Right ventricle myocardium inferior (tissue), 1 donor: ENCODE measurements at places on chromosomes 7 and 10.

DNA sequence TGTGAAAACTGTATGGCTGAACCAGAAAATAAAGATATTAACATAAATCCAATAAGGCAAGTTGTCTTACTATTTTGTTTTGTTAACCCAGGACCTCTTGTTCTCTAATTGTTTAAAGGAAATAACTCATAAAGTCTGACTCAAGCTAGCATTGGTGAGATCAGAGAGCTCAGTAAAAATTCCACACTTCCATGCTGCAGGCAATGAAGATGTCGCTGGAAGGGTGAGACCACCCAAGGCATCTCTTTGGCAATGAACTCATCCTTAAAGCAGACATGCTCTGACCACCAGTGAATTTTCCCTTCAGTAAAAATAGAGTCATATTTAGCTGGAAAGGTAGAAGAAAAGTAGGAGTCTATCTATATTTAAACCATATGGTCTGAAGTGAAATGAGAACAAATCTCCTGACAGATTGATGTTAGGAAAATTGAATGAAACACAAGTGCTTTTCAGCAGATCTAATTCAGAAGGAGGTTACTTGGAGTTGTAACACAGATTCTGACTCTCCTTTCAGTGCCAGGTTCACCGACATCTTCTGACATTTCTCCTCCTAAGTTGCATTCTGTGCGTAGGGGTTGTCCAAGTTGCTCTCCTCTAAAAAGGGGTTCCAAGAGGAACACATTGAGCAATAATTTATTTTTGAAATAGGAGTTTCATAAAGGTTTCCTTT lies 32.8 kb upstream of the VIPR2 start:
- no peak for DNase-seq

- DNase-seq = no peak
Observed at GRCh38 chr7:28815369-28815927, 142.7 kb downstream of the TRIL start.

- DNase-seq = no peak
Observed at GRCh38 chr7:73822319-73823173, 8.2 kb upstream of the CLDN4 start.

GRCh38 chr7:113824117-113824823 lies 94.5 kb downstream of the PPP1R3A start:
- DNase-seq = no peak

DNA sequence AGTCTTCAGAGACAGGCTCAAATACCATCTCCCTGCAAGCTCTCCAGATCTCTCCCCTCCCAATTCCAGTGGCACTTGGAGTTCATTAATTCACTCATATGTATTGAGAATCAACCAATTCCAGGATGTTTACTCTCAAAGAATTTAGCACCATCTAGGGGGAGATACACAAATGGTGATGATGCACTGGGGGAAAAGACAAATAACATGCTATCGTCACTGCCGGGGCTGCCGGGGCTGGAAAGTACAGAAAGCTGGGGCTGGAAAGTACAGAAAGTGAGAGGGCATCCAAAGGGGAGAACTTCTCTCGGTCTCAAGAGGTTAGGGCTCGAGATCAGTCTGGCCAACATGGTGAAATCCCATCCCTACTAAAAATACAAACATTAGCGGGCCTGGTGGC lies 118.7 kb downstream of the MKX start:
- DNase-seq = no peak

- DNase-seq = no peak
Observed at GRCh38 chr10:22816298-22816653, 101.9 kb upstream of the PIP4K2A start.

GRCh38 chr7:36153571-36154097 lies 580 bp downstream of the EEPD1 start:
- peak; percentile 86 for DNase-seq

- DNase-seq = peak; percentile 37
Observed at GRCh38 chr7:158273138-158273651, 314.4 kb downstream of the PTPRN2 start.

DNA sequence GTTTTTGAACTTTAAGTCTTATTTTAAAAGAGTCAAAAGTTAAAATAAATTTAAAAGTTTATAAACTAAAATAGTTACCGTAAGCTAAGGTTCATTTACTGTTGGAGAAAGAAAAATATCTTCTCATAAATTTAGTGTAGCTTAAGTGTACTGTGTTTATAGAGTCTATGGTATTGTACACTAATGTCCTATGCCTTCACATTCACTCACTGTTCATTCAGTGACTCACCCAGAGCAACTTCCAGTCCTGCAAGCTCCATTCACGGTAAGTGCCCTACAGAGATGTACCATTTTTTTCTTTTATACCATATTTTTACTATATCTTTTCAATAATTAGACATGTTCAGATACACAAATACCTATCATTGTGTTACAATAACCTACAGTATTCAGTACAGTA lies 97.6 kb downstream of the PTN start:
- no peak for DNase-seq

GRCh38 chr10:109696462-109696861 lies 226.8 kb downstream of the XPNPEP1 start:
- DNase-seq = no peak

GRCh38 chr7:24334627-24335026 lies 50.6 kb downstream of the NPY start:
- DNase-seq = no peak

DNA sequence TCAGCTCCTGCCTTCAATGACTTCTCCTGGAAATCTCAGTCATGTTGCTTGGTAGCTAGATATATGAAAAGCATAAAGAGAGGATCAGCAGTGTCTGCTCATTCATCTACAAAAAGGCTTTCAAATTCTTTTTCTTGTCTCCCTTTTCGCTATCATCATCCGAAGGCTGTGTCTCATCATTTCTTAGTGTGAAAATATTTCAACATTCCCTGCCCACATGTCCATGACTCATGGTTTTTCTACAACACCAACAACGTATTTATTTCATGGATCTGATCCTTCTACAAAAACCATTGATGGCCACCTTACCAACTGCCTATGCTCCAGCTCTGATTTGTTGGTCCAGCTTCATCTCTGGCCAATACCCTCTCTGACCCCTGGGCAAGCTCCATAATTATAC lies 472.5 kb upstream of the GHITM start:
- DNase-seq = no peak

DNA sequence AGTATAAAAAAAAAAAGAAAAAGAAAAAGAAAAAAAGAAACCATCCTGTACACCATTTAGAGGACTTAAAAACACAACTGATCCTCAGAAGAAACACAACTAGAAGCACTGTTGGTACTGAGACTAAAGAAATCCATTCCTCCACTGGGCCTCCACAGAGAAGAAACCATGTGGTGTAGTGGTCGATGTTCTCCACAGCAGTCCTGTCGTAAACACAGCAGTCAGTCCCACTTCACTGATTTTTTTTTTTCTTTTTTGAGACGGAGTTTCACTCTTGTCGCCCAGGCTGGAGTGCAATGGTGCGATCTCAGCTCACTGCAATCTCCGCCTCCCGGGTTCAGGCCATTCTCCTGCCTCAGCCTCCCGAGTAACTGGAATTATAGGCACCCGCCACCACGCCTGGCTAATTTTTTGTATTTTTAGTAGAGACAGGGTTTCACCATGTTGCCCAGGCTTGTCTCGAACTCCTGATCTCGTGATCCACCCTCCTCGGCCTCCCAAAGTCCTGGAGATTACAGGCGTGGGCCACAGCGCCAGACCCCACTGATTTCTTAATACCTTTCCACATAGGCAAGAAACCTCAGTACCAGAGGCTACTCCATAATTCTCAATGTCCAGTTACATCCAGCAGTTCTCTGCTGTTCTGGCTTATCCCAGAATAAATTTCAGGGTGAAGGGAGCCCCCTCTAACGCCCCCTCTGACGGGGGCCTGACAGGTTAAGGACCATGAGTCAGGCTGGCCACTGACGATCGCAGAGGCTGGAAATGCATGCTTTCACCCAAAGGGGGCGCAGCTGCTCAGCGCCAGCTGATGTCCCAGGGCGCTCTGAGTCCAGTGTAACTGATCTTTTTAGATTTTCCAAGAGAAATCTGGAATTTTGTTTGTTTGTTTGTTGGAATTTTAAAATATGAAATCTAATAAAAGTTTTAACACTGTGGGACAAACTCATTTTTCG lies 24.8 kb upstream of the FFAR4 start:
- no peak for DNase-seq

- no peak for DNase-seq
Observed at GRCh38 chr10:72109636-72110157, 21.3 kb upstream of the SPOCK2 start.

- no peak for DNase-seq
Observed at GRCh38 chr10:84715911-84716310, 387.5 kb downstream of the CCSER2 start.

DNA sequence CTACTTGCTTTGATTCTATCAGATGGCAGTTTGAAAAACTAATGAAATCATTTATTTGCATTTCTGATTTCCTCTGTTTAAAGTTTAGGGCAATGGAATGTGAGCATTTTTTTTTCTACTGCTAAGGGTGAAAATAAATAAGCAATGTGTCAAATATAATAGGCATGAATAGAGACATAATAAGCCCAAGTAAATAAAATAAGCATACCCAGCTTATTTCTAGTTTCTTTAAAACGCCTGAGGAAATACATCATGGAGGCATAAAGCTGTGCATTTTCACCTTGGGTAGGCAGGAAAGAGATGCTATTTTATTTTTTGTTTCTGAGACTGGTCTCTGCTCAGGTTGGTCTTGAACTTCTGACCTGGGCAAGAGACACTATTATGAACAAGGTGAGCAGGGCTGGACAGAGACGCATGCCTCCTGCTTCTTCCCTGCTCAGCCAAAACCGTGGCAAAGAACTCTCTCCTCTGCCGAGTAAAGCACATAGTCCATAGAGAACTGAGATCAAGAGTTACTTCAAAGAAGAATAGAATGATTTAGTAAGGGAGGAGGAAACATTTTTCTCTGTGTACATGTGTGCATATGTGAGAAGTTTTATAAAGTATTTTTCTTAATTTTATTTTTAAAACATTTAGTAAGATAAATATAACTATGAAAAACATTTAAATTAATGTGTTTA lies 138.1 kb downstream of the GNAI1 start:
- no peak for DNase-seq

DNA sequence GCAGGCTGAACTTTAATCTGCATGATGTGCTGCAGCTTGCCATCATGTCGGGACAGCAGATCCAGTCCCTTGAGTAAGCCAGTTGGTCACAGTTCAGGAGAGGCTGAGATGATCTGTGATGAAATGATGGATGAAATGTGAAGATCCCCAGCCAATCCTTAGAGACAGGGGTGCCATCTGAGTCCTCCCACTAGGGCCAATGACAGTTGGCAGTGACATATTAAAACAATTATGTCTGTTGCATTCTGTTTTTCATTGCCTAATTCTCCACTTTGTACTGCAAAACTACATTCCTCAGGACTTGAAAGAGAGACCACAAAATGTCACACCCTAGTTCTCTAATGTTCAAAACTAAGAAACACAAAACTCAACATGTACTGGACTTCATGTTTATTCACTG lies 66.3 kb upstream of the CAV2 start:
- no peak for DNase-seq

- no peak for DNase-seq
Observed at GRCh38 chr7:81339946-81340345, 421.1 kb upstream of the SEMA3C start.

DNA sequence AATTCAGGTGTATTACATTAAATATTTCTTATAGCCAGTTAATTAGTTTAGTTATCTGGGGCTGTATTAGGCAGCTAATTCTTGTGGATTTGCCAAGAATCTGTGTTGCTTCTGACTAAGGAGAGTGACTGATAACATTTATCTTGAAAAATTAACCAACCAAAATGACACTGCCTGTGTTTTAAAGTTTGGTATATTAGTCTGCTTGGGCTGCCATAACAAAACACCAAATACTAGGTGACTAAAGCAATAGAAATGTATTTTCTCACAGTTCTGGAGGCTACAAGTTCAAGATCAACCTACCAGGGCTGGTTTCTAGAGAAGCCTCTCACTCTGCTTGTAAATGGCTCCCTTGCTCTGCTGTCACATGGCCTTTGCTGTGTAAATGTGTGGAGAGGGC lies 12.9 kb downstream of the EXOC4 start:
- no peak for DNase-seq

DNA sequence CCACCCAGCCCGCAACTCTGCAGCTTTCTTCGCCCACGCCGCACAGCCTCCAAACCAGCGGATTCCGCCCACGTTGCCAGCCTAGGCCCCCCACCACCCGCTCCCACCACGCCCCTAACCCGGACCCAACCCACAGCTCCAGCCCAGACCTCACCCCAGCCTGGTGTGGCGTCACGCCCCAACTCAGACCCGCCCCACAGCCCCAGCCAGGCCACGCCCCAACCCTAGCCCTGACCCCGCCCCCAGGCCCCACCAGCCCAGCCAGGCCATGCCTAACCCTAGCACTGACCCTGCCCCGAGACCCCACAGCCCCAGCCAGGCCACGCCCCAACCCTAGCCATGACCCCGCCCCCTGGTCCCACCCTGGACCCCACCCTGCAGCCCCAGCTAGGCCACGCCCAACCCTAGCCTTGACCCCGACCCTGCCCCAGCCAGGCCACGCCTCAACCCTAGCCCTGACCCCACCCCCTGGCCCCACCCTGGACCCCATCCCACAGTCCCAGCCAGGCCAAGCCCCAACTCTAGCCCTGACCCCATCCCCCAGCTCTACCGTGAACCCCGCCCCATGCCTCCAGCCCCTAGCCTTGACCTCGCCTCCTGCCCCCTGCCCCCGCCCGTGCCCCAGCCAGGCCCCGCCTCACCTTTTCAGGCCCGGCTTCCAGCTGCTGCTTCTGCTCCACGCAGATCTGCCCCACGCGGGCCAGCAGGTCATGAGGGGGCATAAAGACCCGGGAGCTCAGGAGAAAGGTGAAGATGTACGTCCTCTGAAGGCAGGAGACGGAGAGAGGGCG lies 64.0 kb downstream of the RASGEF1A start:
- peak; percentile 82 for DNase-seq

- DNase-seq = no peak
Observed at GRCh38 chr7:111743244-111743847, 181.1 kb upstream of the IMMP2L start.

- DNase-seq = peak; percentile 70
Observed at GRCh38 chr10:27743877-27744801, 1.5 kb downstream of the MKX start.

DNA sequence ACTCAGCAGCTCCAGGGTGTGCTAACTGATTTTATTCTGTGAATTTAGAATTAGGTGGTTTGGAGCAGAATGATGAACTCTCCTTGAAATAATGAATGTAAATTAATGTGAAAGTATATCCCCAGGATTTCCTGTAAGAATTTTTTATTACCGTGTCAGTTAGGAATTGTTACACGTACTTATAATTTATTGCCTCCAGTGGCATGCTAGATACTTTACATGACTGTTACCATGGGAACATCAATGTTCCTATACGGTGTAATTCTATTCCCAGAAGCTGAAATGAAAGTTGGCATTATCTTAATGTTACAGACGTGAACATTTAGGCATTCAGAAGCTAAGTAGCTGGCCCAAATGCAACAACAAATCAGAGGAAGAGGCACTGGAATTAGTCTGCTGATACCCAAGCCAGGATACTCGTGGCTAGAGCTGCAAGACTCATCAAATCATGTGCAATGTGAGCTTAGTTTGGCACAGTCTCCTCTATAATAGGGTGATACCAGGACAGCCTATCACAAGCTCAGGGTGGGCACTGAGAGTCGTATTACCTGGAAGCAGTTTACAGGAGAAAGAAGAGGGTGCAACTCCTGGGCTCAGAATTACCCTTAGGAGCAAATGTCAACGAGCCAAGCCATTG lies 30.0 kb upstream of the PRKAR2B start:
- DNase-seq = no peak

GRCh38 chr7:5750031-5750653 lies 31.3 kb downstream of the RNF216 start:
- DNase-seq = no peak

GRCh38 chr7:7736671-7737070 lies 18.3 kb upstream of the RPA3 start:
- DNase-seq = no peak

GRCh38 chr7:106959753-106960152 lies 84.8 kb upstream of the PRKAR2B start:
- no peak for DNase-seq
